ENCODE measurements at places on chromosomes 5 and 9.

DNA sequence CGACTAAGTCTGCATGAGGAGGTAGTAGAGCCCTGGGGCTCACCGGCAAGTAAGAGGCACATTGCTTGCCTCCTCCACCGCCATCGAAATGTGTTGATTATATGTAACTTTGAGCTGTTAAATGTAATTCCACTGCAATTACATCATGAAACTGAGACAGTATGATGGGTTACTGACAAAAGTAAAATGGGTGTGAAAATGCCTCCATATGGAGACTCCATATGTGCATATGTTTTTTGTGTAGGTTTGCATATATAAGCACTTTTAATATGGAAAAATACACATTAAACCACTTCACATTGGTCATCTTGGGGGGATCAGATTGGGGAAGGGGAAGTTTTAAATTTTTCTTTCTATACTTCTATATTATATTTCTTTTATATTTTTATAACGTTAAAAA, 29.8 kb downstream of the NFIL3 start:
- no peak for DNase-seq

DNA sequence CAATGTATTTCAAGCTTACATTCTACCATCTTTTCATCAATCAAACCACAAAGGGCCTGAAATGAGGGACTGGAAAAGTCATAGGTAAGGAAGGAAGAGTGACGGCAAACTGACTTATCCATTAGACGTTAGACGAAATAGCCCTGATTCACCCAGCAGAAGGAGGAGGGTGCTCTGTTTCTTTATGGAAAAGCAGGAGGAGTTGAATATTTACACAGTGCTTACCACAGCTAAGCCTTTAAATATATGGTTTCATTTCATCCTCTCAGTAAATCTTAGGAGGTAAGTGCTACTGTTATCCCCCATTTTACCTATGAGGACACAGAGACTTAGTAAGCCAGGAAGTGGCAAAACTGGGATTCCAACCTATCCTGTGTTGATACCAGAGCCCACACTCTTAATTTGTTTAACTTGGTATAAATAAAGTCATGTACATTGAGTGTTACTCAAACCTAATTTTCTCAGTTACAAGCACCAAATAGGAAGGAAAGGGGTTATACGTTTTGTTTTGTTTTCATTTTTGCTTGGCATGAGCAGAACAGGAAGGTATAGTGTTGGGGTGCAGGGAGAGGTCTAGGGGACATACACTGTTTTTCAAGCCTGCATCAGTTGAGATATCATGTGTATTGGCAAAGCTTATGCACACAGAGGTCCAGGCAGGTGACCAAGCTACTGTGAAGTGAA, 98.1 kb upstream of the IFNK start:
- DNase-seq = no peak

DNA sequence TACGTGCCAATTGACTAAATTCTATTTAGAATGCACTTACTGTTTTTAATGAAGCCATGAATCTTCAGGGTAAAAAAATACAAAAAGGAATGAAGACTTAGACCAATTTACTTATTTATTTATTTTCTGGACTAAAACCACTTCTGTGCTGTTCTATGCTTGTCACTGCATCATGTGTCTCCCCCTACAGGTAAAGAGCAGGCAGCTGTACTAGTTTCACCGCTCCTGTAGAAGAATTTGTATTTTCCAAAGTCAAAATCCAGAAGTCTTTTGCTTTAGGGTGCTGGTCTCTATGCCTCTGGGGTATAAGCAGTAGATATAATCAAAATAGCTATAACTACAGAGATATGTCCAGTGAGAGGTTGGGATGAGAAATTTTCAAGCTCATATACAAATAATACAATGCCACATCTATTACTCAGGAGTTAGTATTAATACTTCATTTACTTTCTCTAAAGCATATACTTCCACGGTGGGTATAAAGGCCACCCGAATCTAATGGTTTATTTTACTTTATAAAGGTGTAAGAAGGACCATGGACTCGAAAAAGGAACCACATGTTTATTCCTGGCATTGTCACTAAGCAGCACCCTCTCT, 591.5 kb downstream of the RAB3C start:
- peak; percentile 38 for DNase-seq

- no peak for DNase-seq
These were observed 13.3 kb upstream of the RNF130 start for GRCh38 chr5:180084638-180085561.
